Activated B cell treated with CpG ODN at 0.5 μM for 24 hours (primary cell): ENCODE measurements at places on chromosomes 13 and 19. TPM values are rescaled to one million over a fixed set of nuclear protein-coding genes. Genes with fewer than 3 reads are reported as not detected.
A peak's percentile ranks its signal among the peaks of the same experiment; 100 is the strongest.

- H3K27ac ChIP-seq: no peak overlapping the region
- H3K27me3 ChIP-seq: peaks cover 1% of the 10 kb centered on the region
- no peak for DNase-seq
These were observed 3.7 kb upstream of the NTN5 start for GRCh38 chr19:48676487-48676886.

DNA sequence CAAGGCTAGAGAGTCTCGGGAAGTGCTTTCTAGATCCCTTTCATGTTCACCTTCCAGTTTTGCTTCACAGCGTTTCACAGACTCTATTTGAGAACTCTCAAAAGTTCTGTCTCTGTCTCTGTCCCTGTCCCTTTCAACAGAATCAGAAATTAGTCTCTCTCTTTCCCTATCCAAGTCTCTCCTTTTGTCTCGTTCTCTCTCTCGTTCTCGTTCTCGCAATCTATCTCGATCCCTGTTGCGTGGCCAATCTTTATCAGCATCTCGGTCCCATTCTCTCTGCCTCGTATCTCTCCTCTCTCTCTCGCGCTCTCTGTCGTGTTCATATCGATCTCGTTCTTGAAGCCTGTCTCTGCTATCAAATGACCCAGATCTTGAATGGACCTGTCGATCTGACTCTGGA lies 85.0 kb downstream of the ZC3H13 start:
- no peaks in the 10 kb centered on the region for H3K27me3 ChIP-seq
- no peak for DNase-seq
- no peaks in the 10 kb centered on the region for H3K4me1 ChIP-seq
- H3K36me3 ChIP-seq: peaks cover 84% of the 10 kb centered on the region

DNA sequence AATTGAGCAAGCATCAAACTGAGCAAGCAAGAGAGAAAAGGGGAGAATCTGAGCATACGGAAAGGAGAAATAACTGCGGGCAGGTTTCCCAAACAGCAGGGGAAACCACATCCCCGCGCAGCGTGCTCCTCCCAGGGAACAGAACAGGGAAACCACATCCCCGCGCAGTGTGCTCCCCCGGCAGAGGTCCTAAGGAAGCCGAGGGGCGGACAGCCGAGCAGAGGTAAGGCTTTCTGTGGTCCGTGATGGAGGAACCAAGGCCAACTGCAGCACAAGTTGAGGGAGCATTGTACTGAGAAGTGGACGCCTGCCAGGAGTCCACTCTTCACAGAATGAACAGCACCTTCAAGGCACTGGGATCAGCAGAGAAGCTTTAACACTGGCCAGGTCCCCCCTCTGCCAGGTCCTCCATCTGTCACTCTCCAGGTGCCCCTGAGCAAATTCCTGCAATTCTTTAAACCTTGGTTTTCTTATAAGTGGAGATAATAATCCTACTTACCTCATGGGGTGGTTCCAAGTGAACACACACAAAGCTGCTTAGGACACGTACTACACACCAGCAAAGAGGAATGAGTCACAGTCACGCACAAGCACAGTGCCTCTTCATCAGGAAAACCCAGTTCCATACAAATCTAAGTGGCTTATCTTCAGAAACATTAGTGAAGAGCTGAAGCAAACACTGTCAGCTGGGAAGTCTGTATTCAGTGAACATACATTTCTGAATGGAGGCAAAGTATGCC lies 23.0 kb upstream of the LAMP1 start:
- no peaks in the 10 kb centered on the region for H3K4me1 ChIP-seq
- peaks cover 8% of the 10 kb centered on the region for H3K36me3 ChIP-seq
- DNase-seq: no peak

DNA sequence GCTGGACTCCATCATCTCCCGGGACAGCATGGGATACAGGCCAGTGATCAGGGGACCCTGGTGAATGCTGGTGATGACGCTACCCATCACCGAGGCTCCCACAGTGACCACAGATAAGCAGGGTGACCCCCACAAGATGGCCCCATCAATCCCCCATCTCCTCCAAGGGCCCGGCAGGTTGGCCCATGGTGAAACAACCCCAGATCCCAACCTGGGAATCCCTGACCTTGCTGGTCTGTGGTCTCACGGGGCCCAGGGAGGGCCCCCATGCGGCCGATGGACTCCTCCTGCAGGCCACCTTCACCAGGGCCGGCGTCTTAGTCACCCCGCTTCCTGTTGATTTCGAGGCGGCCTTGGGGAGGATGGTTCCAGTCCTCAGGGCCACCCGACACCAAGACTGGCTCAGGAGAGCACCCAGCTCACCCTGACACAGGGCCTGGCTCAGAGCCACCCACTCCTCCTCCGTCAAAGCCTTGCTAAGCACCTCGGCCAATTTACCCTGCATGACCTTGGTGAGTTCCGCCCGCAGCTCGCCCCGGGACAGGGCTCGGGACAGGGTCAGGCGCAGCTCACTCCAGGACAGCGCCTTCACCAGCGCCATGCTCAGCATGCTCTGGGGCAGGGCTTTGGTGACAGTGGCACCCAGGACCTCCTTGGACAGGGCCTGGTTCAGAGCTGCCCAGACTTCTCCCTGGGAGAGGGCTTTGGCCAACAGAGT lies 10.0 kb downstream of the IQCN start:
- H3K27me3 ChIP-seq: no peaks in the 10 kb centered on the region
- no peak overlapping the region for H3K4me3 ChIP-seq
- DNase-seq: no peak
- H3K36me3 ChIP-seq: peaks cover 58% of the 10 kb centered on the region

- no peak overlapping the region for H3K27ac ChIP-seq
- no peaks in the 10 kb centered on the region for H3K4me1 ChIP-seq
- DNase-seq: no peak
These were observed 888.6 kb downstream of the DIAPH3 start for GRCh38 chr13:59274958-59275727.

ZIM2 gene
- total RNA-seq: not detected in 2 replicates

DNA sequence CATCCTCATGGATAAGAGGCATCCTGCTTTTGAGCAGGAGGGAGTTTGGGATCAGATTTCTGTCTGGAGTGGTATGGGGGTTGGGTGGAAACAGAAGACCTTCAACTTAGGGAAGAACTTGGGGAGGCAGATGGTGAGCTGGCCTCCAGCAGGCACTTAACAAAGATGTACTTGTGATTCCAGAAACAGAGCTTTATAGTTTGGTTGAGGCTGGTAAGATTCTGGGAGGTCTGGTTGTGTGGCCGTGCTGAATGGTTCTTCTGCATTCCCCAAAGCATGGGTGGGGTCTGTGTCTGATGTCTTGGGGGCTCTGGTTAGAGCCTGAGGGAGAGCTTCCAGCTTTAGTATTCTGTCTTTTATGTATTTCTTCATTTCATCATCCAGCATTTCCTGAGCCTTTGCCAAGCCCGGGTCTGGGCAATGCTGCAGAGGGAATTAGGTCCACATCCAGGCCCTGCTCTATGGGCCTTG lies 4.8 kb downstream of the MEGF8 start:
- peaks cover 2% of the 10 kb centered on the region for H3K36me3 ChIP-seq
- H3K27ac ChIP-seq: no peak overlapping the region
- DNase-seq: no peak
- H3K27me3 ChIP-seq: no peaks in the 10 kb centered on the region
- no peak overlapping the region for H3K4me3 ChIP-seq

DNA sequence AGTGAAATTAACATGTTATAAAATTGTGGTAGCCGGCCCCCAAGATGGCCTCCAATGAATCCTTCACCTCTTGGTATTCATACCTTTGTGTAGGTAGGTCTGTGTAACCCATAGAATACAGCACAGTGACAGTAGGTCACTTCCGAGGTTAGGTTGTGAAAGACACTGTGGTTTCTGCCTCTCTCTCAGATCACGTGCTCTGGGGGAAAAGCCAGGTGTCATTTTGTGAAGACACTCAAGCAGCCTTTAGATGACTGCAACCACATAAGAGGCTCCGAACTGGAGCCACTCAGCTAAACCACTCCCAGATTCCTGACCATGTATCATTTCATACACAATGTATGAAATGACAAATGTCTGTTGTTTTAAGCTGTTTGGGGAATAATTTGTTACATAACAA lies 9.8 kb upstream of the USPL1 start:
- H3K4me1 ChIP-seq: peaks cover 50% of the 10 kb centered on the region
- H3K36me3 ChIP-seq: no peaks in the 10 kb centered on the region
- DNase-seq: peak; percentile 27

GRCh38 chr13:93767917-93768409 lies 541.4 kb downstream of the GPC6 start:
- no peak for DNase-seq
- H3K4me3 ChIP-seq: no peak overlapping the region
- H3K27ac ChIP-seq: no peak overlapping the region
- no peaks in the 10 kb centered on the region for H3K4me1 ChIP-seq
- H3K27me3 ChIP-seq: no peaks in the 10 kb centered on the region

TYROBP gene
- total RNA-seq: 0.83 TPM in 1 of 2 replicates, not detected in the other
